Natural killer cell treated with Interleukin-12 subunit alpha and Interleukin-12 subunit beta and Interleukin-15 and Interleukin-18, amount 100 ng/mL, for 72 hours (primary cell): ENCODE measurements at places on chromosomes 7 and 10. TPM values are rescaled to one million over a fixed set of nuclear protein-coding genes. Genes with fewer than 3 reads are reported as not detected.

DNA sequence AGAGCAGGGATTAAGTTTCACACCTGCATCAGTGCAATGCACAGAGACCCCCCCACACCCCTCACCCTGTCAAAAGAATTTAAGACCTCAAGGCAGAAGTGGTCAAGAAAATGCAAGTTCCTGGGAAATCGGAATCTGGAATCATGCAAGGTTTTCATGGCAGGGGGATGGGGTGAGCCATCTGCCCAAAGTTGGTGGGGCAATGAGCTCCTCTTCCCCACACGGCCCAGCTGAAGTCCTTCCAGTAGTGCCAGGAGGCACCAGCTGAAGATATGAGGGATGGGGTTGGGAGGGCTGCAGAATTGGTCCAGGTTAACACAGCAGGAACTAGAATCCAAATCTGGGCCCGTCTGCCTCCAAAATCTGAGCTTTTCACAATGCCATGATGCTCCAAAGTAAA, 25.0 kb upstream of the TMEM273 start:
- H3K27ac ChIP-seq, result no peak overlapping the region
- no peak for DNase-seq
- no peak overlapping the region for H3K4me3 ChIP-seq
- H3K27me3 ChIP-seq, result no peaks in the 10 kb centered on the region

DNA sequence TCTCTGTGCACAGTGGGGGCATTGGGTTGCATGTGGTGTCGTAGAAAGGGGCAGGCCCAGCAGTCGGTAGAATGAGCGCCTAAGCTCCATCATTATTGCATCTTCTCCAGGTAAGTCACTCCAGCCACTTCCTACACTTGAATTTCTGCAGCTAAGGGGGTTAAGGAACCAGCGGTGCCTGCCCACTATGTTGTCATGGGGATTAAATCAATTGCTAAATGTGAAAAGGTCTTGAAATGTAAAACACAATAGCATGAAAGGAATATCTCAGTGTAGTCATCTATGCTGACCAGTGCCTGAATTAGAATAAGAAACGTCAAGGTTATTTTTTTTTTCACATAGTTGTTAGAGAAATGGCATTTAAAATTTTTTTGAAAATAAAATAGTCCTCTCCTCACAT, 15.2 kb upstream of the CELF2 start:
- H3K27ac ChIP-seq, result no peak overlapping the region
- peaks cover 21% of the 10 kb centered on the region for H3K27me3 ChIP-seq
- no peak for DNase-seq
- H3K4me3 ChIP-seq, result no peak overlapping the region
- no peaks in the 10 kb centered on the region for H3K36me3 ChIP-seq
- no peaks in the 10 kb centered on the region for H3K4me1 ChIP-seq

DNA sequence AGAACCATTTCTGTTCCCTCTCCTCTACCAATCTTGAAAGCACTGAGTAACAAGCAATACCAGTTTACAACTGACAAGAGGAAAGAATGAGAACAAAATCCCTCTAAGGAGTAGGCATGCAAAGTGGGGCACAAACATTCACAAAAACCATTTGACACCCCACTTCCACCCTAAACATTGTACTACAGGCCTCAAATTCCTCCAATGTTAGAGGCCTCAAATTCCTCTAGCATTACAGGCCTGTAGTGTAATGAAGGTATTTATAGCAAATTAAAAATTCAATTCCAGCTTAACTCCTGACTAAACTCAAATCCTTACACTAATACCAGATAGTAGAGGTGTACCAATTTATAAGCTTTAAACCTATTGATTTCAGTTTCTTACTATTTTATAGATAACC, 85.4 kb downstream of the SIRT1 start:
- no peaks in the 10 kb centered on the region for H3K27me3 ChIP-seq
- H3K4me3 ChIP-seq, result no peak overlapping the region
- H3K4me1 ChIP-seq, result no peaks in the 10 kb centered on the region
- H3K27ac ChIP-seq, result no peak overlapping the region

PCLO gene
- not detected for total RNA-seq

DNA sequence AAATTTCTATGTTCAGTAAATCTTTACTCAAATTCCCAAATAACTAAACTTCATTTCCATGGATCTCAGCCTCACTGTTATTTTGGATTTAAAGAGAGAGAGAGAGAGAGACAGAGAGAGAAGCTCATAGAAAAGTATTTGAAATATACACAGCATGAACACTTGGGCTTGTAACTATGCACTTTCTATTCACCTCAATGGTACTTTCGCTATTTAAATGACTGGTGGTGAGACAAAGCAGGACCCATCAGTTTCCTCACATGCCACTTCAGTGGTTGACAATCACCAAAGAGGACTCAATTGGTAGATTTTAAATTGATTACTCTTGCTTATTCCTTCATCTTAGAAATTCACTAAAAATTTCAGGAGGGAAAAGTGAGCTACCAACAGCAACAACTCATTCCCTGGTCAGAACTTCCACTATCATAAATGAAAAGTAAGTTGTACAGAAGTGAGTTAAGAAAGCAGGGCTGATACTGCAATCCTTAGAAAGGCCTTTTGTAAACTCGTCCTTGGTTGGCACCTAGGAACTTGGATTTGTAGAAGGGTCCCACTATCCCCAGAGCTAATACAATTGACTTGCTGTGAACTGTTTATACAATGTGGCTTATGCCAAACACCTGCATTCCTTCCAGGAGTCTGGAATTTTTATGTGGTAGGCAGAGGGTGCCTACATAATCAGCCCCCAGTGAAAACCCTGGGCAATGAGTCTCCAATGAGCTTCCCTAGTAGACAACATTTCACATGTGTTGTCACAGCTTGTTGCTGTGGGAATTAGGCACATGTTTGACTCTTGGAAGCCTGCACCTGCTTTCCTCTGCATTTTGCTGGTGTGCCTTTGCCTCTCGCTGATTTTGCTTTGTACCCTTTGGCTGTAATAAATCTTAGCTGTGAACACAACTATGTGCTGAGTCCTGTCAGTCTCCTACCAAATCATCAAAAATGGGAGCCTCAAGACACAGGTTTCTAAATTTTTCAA, 10.8 kb downstream of the ERLIN1 start:
- H3K4me3 ChIP-seq, result peak overlapping the region; percentile 76
- peak overlapping the region; percentile 71 for H3K27ac ChIP-seq
- no peak for DNase-seq

DNA sequence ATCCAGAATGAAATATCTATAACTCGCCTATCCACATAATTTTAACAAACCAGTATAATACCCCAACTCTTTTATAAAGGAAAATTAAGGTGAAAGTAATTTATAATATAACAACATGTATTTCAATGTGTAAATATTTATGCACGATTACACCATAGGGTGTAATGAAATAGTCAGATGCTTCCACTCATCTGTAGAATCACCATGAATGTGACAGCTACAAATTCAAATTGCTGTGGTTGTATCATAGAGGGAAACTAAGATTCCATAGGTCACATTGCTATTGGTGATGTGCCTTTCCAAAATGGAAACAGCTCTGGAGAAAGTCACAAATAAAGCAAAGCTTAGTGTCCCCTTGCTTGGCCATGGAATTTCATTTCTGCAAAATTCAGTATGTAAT, 95.7 kb downstream of the CPED1 start:
- H3K36me3 ChIP-seq, result no peaks in the 10 kb centered on the region
- no peak overlapping the region for H3K27ac ChIP-seq
- no peak overlapping the region for H3K4me3 ChIP-seq
- H3K4me1 ChIP-seq, result no peaks in the 10 kb centered on the region
- no peaks in the 10 kb centered on the region for H3K27me3 ChIP-seq

GRCh38 chr10:117461766-117462423, 80.7 kb upstream of the EMX2 start:
- no peaks in the 10 kb centered on the region for H3K36me3 ChIP-seq
- H3K4me1 ChIP-seq, result no peaks in the 10 kb centered on the region
- H3K27ac ChIP-seq, result no peak overlapping the region
- peaks cover 21% of the 10 kb centered on the region for H3K27me3 ChIP-seq
- no peak overlapping the region for H3K4me3 ChIP-seq
